Effector memory CD4-positive, alpha-beta T cell (primary cell): ENCODE measurements at places on chromosomes 5 and 9.

DNA sequence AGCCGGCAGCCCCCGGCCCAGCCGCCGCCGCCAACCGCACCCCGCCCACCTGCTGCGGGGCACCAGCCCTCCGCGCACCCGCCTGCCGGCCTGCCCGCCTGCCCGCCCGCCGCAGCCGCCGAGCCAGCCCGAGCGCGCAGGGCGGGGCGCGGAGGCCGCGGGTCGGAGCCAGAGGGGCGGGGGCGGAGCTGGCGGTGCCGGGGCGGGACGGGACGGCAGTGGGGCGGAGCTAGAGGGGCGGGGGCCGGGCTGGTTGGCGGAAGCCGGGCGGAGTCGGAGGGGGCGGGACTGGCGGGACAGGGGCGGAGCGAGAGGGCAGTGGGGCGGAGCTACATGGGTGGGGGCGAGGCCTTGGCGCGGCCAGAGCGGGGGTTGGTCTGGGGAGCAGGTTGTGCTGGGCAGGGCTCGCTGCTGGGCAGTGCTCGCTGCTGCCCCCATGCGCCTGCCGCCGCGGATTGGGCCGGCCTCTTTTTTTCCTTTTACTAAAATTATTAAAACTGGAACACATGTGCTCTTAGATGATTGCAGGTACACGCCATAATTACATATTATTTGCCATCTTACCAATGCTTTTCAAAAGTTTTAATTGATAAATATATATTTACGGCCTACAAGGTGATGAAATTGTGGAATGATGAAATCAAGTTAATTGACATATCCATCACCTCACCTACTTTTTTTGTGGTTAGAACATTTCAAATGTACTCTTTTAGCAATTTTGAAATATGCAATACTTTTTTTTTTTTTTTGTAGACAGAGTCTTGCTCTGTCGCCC, at the start of gene SH3GLB2:
Gene SH3GLB2 (minus strand): TSS at position 140 of the 775 bp plus-strand sequence. CDS start 177 bp downstream, outside the sequence.
- DNase-seq, result peak; percentile 89

GRCh38 chr5:92309336-92309991, 926.3 kb upstream of the ARRDC3 start:
- no peak for DNase-seq

DNA sequence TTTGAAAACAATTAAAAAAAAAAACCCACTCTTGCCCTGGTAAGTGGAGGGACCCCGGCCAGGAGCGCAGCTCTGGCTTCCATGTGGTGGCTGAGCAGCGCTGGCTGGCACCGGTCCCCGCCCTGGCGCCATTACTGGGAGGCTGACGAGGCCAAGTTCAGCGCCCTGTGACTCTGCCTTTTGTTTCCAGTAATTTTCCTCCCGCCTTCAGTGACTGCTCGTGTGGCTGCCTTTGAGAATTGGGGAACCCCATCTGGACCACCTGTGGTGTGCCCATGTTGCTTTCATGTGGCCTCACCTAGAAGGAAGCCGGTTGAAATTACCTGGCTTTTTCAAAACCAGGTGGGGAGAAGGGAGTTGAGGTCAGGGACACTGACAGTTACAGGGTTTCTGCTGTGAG, 136.1 kb downstream of the GAPVD1 start:
- no peak for DNase-seq

GRCh38 chr9:123087359-123087888, 54.0 kb downstream of the GPR21 start:
- DNase-seq, result no peak

DNA sequence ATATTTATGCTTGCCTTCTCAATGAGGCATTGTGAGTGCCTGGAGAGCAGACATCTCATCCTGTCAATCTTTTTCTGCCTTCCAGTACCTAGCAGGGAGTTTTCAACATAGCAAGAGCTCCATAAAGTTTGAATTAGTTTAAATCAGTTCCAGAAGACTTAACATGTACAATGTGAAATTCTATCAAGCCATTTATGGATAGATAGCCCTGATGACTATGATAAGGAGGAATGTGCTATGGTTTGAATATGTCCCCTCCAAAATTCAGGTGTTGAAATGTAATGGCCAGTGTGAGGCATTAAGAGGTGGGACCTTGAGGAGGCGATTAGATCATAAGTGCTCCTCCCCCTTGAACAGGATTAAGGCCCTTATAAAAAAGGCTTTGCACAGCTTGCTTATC, 306.9 kb upstream of the SMARCA2 start:
- no peak for DNase-seq

GRCh38 chr5:21672911-21673310, 1180.2 kb downstream of the CDH12 start:
- no peak for DNase-seq

GRCh38 chr5:42756606-42757601, at the start of gene CCDC152:
CCDC152 (plus strand) TSS chr5:42756818; CDS start chr5:42759122, 2,304 bp downstream.
- no peak for DNase-seq

GRCh38 chr9:15268782-15269181, 38.2 kb downstream of the TTC39B start:
- DNase-seq, result no peak

GRCh38 chr5:166111021-166111420, 2180.4 kb upstream of the WWC1 start:
- DNase-seq, result no peak

GRCh38 chr9:84502066-84502465, 161.5 kb upstream of the SLC28A3 start:
- no peak for DNase-seq

DNA sequence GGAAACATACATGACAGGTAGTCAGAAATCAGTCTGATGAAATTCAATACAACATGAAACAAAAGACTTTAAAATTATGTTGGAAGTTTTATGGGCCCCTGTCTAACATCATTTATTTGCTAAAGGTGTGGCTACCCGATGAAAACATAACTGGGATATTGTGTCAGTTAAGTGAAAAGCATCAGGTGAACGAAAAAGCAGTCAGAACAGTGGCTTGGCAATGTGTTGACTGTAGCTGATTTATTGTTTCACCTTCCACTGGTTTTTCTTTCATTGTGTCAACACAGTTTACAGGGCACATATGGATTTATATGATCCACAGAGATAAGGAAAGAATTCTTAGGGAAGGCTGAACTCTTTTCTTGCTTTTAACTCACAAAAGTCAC, 429.6 kb upstream of the ZNF608 start:
- no peak for DNase-seq

DNA sequence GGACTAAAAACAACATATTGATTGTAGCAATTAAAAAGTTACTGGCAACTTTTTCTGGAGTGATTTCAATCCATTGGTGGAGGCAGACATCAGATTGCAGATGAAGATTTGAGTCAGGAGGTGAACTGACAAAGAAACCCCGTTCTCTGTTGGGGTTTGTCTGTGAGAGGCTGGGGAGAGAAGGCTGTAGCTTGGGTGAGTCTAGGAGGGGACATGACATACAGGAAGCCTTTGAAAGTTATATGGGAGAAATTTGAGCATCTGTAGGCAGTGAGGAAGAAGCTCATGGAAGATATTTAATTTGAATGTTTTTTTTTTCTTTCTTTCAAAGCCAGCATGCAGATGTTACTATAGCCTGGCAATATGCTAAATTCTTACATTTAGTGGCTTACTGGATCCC, 26.0 kb downstream of the KDM4C start:
- no peak for DNase-seq

DNA sequence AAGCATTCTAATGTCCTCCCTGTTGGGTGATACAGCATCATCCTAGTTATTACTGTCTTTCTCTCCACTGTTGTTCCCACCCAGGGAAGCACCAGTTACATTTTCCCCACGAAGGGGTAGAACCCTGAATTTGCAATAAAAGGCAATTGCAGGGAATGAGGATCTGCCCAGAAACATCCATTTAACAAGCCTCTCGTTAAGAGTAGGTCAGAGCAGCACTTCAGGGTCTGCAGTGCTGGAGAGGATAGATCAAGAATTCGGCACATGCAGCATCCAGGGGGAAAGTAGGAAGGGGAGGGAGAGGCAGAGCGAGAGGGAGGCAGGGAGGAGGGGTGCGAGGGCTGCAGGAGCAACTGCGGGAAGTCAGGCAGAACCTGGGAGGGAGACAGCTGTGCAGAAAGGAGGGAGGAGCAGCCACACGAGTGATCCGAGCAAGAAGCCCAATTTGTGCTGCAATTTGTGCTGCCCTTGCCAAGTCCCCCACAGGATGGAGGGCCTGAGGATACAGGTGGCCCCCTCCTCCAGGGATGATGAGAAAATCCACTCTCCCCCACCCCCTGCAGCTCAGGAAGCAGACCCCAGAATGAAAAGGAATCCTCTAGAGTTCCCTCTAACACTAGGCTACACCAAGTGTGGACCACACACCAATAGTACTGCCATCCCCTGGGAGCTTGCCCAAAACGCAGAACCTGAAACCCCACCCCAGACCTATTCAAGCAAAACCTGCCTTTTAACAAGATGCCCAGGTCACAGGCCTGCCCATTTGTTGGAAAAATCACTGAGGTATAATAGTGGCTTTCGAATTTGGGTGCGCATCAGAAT, 62.2 kb downstream of the EPB41L4B start:
- no peak for DNase-seq

DNA sequence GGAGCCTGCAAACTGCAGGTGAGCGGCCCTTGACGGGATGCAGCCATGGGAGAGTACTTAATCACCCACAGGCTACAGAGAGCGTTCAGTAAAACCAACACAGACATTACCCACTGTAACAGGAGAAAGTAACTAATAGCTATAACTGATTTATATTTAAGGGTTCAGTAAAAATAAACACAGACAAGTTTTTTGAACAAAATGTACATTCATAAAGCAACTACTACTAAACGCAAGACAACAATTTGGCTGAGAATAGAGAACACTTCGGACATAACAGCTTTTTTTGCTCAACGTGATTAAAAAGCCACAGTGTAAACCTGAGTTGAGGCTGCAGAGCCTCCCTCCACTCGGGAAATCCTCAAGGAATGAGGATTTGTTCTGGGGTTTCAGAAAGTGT, 61.7 kb downstream of the LIFR start:
- DNase-seq, result no peak

GRCh38 chr9:87085073-87085472, 137.8 kb upstream of the GAS1 start:
- no peak for DNase-seq

GRCh38 chr5:120615967-120616645, 152.0 kb downstream of the PRR16 start:
- no peak for DNase-seq

GRCh38 chr9:76667521-76667957, 96.7 kb upstream of the PCA3 start:
- no peak for DNase-seq

GRCh38 chr9:114662081-114662989, 4.7 kb upstream of the TEX53 start:
- peak; percentile 39 for DNase-seq

DNA sequence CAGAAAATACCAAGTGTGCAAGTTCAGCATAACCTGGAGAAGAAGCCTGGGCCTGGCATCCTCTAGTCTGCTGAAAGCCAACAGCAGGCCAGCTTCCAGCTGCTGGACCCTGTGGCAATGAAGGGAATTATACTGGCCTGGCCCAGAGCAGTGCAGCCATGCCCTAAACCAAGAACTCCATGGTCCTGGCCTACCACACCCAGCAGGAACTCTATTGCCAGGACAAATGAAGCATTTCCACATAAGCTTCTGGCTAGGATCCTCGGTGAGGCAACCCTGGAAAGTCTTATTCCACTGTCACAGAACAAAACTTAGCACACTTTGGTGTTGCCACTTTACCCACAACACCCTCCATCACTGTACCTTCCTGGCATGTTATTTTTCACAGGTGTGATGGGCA, 35.5 kb downstream of the CDK5RAP2 start:
- DNase-seq, result no peak

- no peak for DNase-seq
These were observed 41.9 kb downstream of the NEK6 start for GRCh38 chr9:124299515-124300090.

DNA sequence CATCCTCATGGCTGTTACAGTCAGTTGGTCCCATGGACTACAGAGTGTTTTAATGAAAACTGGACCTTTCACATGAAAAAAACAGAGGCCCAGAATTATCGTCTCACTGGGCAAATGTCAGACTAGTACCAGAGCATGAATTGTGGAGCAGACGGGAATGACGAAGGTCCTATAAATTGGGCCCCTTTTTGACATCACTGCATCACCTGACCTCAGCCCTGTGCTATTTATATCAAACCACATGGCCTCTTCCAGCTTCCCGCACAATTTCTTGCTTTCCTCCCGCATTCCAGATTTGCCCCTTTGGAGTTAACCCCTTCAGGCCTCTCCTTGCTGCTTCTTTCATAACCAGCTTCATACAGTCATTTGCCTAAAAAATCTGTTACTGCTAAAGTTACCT, 301.7 kb downstream of the ATPSCKMT start:
- no peak for DNase-seq

- DNase-seq, result no peak
These were observed 20.8 kb upstream of the KIF2A start for GRCh38 chr5:62284946-62285891.

- no peak for DNase-seq
These were observed 51.9 kb downstream of the HABP4 start for GRCh38 chr9:96501633-96502538.

- no peak for DNase-seq
These were observed 27.2 kb downstream of the RANBP6 start for GRCh38 chr9:5988265-5988664.

DNA sequence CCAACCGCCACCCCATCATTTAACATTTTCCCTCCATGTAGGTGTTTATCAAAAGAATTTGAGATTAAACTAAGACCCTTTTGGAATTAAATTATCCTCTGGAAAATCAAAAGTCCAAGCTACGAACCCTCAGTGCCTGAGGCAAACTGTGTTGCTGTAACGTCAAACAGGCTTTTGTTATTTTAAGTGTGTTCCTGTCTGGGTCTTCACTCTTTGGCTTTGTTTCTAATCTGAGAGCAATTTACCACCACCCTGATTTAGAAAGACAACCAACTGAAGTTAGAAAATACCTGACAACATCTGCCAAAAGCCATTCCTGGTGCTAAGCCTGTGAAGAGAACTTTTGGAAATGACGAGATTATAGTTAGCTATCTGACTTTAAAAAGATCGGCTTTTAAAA, 199.9 kb downstream of the DIRAS2 start:
- DNase-seq, result no peak

DNA sequence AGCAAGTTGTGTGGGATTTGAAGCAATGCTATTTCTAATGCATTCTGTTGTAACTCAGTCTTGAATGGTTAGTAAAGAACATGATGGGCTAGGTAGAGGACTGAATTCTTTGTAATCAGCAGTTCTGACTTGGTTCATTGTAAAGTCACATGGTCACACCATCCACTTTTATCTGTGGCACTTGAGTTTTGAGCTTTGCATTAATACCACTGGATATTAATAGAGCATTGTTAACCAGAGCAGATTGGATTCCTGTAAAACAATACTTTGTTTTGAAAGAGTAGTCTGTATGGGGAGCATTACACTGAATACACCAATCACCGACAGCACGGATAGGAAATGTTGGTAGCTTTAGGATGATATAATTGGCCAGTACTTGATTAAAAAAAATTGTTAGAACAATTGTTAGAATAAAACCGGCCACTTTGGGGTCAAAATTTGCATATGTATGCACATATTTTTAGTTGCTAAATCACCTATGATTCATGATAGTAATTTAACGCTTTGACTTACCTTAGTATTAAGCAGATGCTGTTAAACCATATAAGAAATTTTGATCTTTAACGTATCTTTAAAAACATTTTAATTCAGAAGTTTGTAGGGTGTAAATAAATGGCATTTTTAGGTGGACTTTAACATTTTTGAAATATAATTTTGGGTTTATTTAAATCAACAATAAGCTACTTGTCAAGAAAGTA, 17.4 kb downstream of the SLC12A2 start:
- DNase-seq, result no peak
